ENCODE measurements at places on chromosomes 1 and 21.
A peak's percentile ranks its signal among the peaks of the same experiment; 100 is the strongest.

DNA sequence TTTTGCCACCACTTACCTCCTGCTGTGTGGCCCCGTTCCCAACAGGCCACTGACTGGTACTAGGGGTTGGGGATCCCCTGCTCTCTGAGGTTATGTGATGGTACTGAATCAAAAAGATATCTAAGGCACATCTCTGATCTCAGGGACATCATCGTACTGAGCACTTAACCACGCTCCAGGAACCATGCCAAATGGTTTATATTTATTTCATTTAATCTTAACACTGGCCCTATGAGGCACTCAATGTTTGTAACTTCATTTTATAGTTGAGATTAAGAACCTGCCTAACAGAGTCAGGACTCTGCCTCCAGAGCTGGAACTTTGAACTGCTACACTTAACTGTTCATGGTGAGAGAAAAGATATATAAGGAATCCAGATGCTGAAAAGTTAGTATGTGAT is 98.0 kb upstream of the HP1BP3 start:
- DNase-seq: no peak

- no peak for DNase-seq
Measured at GRCh38 chr1:78652019-78652560, 2.5 kb downstream of the IFI44 start.

DNA sequence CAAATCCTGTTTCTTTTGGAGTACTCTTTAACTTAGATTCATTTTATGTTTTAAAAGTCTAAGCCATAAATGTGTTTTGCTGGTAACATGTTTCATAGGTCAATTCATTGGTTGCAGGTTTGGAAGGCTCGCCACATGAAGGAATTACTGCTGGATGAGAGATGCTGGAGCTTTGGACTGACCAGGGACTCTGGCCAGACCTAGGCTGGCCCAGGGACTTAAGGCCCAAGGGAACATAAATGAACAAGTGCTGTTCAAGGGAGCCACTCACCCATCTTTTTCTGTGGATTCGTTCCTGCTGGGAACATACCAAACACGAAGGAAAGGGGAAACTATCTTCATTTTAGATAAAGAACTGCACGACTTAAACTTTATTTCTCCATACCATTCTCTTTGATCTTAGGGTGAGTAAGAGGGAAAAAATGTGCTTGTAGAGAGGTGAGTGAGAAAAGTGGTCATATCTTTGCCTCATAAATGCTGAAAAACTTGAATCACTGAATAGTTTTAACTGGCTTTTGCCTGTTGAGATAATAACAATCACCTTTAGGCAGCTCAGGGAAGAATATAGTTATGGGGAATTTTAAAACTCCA is 15.3 kb upstream of the SHCBP1L start:
- no peak for DNase-seq

DNA sequence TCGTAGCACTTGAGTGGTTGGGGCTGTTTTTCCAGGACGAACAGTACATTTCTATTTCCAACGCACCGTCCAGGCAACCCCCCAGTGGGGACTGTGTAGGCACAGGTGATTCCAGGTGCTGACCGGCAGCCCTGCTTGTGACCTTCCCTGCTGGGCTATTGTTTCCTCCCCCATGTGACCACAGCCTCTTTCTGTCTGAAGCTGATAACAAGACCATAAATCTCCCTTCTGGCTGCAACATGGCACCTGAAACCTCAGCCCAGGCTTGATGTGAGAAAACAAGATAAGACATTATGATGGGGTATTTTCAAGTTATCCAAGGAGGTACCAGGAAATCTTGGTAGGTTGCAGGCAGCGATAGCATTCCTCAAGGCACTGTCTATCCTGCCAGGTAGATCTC is 48.2 kb downstream of the HLX start:
- DNase-seq: no peak

- no peak for DNase-seq
Measured at GRCh38 chr1:33097137-33097611, 16.2 kb downstream of the AZIN2 start.

DNA sequence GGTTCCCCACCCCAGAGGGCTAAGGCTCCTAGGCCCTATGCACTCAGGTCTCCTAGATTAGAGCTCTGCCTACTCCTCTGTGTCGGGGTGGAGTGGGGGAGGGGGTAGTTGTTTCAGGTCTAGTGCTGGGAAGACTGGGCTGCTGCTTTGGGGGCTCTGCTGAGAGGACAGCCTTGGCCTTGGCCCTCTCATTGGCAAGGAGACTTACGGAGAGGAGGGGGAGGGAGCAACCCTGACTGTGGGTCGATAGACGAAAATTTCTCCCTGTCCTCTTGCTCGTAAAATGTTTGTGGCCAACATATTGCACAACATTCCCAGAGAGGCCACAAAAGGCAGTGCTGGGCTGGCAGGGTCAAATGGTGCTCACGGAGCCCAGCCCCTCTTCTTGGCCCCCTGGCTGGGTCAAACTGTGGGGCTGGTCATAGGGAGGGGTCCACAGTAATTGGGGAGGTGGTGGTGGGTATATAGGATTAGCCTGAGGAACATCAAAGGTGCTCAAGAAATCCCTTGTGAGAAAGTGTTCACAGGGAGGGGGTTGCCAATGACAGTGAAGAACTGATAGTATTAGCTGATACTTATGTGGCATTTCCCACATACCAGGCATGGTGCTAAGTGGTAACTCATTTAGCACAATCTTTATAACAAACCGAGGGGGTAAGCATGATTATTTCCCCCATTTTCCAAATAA is 8.5 kb upstream of the DMBX1 start:
- no peak for DNase-seq

DNA sequence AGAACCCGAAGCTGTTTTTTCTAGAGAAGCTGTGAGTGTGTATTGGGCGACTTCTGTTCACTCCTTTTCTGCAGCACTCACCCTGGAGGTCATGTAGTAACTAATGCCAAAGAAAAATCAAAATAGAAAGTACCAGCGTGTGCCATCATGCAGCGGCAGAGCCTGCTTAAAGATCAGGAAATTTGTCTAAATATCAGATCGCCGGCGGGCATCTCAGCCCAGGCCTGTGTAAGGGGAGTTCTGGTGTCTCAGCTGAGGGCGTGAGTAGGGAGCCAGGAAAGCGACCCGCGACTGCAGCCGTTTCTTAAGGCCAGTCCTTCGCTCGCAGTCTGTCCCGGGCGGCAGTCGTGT is 768 bp downstream of the EDARADD start:
- no peak for DNase-seq

- DNase-seq: no peak
Measured at GRCh38 chr1:55301912-55302311, 86.7 kb upstream of the USP24 start.

DNA sequence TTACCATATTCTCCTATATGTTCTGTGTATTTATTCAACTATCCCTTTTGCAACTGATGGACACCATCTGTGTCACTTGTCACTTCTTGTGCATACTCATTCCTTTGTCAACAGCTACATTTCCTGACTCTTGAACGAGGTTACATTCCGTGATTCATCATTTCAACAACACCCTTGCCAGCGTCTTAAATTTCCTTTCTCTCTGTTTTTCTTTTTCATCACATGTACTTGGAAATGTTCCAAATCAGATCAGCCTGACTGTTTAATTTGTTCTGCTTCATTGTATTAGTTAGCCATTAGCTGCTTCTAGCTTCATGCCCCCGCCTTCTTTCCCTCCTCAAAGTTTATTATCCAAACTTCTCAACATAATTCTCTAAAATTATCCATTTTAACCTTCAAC is 173.0 kb downstream of the ADGRL4 start:
- no peak for DNase-seq

DNA sequence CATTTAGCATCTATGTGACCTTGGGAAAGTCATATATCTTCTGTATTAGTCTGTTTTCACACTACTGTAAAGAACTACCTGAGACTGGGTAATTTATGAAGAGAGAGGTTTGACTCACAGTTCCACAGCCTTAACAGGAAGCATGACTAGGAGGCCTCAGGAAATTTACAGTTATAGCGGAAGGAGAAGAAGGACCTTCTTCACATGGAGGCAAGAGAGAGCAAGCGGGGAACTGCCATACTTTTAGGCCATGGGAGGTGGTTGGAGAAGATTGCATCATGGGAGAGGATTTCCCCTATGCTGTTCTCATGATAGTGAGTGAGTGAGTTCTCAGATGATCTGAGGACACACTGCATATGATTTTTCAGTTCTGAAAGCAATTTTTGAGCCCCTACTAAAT is 87.9 kb downstream of the CLEC20A start:
- no peak for DNase-seq

DNA sequence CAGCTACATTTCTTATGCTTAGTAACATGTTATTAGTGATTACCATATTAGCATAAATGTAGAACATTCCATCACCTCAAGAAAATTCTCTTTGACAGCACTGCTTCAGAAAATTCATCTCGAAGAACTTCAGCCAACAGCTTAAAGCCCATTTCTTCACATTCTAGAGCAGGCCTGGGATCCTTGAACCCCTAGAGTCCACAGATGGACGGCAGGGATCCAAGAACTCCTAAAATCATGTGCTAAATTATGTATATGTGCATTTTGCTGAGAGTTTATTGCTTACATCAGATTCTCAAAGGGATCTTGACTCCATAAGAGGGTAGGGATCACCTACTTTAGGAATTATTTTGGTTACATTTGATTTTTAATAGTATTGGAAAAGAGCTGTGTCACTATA is 76.2 kb upstream of the TEKT2 start:
- no peak for DNase-seq

- DNase-seq: no peak
Measured at GRCh38 chr1:159965263-159965662, 11.2 kb upstream of the SLAMF9 start.

DNA sequence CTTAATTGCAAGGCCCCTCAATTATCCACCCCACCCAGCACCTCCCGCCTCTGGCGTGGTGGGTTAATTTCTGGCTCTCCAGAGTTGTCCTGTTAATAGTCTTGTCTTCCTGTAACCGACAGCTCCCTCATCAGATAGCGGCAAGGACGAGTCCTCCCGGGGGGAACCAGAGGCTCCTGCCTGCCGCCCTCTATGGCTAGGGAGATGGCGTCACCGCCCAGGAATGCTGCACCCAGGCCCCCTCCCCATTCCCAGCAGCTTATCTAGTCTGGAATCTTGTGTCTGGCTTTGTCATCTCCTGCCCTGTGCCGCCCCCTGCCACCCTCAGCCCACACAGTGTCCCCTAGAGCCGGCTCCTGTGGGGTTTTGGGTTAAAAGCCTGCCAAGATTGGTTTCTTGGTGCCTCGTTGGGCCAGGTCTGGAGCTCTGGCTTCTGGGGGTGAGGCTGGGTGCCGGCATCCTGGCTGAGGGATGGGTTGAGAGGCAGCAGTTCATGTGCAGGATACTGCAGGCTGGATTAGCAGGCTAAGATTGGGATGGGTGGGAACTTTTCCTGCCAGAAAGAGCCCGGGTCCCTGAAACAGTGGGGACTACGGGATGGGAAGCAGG is 48.8 kb downstream of the EDN2 start:
- DNase-seq: no peak

DNA sequence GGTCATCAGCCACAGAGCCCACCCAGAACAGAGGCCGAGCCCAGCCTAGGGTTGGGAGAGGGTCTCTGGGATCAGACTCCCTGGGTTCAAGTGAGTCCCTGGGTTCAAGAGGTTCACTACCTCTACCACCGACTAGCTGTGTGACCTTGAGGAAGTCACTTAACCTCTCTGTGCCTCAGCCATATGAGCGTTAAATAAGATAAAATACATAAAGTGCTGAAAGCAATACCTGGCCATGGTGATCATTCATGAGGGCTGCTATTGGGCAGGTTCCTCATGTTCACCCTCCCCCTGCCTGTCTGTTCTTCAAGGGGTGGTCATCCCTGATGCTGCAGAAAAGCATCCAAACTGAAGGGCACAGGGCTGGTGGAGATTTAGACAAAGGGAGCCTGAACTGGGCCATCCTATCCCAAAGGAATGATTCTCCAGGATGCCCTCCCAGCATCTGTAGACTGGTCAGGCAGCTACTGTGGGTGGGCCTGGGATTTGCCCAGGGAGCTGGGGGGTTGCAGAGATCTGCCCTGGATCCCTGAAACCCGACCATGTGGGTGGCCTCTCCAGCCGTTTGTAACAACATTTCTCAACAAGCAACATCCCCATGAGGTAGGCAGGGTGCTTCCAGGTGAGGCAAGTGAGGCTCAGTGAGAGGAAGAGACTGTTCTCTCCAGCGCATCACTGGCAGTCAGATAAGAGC is 196.6 kb downstream of the MATN1 start:
- DNase-seq: no peak

DNA sequence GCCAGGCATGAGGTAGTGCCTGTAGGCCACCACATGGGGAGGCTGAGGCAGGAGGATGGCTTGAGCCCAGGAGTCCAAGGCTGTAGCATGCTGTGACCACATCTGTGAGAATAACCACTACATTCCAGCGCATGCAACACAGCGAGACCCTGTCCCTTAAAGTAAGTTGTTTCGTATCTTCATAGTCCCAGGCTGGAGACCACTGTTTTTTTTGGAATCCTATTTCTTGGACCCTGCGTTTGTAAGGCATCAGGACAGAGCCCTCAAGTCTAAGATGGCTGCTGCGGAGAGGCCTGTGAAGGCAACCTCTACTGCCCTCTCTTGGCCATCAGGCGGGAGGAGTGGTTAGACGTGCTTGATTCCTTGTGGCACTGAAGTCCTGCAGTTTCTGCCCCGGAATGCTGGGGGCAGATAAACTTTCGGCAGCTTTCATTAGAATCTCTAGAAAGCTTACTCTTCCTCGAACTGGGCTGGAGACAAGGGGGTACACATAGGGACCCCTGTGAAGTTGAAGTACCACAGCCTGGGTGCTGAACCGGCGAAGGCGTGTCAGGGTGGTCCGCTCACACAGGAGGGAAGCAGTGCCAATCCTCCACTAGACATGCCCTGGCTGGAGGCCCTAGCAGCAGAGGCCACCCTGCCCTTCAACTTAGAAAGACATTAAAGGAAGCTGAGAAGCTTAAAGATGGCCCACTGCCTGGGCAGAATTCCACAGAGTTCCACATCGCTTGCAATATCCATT is 36.6 kb downstream of the RABIF start:
- DNase-seq: peak; percentile 9

GRCh38 chr1:24748191-24749121 is 3.2 kb downstream of the CLIC4 start:
- no peak for DNase-seq

DNA sequence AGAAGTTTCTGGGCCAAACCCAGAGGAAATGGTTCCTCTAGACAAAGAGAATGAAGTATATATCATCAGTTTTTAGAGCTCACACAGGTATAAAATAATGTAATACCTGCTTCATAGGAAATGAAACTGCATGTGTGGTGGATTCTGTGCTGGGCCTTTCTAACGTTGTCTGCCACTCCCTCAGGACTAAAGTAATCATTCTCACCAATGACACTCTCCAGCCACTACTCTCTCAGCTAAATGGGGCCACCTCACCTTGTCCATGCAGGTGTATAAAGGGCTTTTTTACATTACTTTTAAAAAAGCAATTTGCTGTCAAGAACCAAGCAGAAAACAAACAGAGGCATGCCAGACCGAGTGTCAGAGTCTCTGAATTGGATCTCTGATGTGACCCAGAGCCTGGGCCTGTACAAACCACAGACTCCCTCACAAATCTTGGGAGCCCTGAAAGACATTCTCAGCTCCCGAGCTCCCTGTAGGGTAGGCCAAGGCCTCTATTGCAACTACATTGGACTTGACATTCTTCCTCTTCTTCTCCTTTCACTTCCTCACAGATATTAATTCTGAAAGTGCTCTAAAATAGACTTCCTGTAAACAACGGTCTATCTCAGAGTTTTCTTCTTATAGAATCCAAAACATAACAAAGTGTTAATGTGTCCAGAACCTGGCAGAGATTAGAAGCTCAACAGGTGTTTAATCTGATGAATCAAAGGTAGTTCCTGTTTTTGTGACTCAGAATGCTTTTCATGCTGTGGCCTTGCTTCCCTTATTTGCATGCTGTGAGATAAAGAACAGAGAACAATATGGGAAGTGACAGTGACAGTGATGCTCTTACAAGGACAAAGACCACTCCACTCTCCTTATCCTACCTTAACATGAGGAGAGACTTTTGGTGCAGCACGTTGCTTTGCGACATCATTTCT is 8.6 kb downstream of the AIM2 start:
- no peak for DNase-seq
